ENCODE measurements at places on chromosomes 12 and 14.

DNA sequence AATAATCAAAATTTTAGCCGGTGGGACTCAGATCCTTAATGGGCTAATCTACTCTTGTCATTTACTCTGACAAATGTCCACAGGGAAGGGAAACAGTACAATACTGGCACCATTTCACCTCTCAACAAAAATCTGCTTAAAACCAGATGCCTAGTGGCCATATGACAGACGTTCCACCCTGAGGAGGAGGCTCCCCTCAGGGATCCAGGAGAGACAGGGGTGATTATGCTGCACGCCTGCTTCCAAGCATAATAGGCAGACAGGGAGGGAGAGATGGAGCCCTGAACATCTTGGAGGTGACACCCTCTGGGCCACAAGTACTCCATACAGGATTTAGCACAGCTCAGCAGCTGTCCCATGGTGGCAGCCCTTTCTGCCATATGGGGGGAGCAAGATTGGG lies 24.8 kb upstream of the AKAP6 start:
- no peak for DNase-seq

DNA sequence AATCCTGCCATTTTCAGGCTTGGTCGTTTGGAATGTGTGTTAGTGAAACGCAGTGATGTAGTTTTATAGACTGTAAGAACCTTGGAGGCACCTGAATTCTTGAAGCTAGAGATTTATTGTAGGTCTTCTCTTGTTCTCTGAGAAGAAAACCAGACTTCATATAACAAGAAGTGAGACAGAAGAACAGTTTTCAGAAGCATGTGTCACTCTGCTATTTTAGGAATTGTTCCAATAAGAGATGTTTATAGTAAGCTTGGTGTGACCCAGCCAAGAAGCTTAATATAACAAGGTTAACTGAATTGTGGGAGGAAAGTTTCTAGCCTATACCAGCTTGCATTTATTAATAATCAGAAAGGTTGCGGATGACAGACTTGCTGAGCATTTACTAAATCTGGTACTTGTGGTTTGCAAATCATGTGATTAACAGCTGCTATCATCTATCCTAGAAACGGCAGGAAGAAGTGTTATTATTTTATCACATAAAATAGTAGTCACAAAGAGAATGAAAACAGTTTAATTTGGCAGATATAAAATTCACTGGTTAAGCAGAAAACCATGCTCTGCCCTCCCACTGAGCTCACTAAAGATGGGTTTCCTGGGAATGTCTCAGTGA lies 49.2 kb upstream of the BCAT1 start:
- no peak for DNase-seq

DNA sequence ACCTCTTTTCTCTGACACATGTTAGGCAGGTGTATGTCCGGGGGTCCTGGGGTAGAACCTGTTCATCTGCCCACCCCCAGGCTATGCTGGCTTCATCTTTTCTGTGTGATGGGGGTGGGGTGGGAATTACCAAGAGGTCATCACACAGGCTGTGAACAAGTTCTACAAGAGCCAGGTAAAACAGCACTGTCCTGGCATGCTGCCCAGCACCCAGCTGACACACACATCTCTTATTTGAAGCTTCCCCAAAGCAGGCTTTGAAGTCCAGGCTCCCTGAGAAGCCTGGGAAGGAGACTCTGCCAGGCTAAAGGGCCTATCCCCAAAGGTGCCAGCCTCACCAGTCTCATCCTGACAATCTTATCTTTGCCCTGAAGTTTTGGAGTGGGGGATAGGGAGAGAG lies 141.1 kb downstream of the ALG10 start:
- no peak for DNase-seq

GRCh38 chr14:87153901-87154300 lies 839.1 kb downstream of the GALC start:
- no peak for DNase-seq

GRCh38 chr12:268483-268840 lies 5.8 kb upstream of the SLC6A13 start:
- DNase-seq, result no peak

DNA sequence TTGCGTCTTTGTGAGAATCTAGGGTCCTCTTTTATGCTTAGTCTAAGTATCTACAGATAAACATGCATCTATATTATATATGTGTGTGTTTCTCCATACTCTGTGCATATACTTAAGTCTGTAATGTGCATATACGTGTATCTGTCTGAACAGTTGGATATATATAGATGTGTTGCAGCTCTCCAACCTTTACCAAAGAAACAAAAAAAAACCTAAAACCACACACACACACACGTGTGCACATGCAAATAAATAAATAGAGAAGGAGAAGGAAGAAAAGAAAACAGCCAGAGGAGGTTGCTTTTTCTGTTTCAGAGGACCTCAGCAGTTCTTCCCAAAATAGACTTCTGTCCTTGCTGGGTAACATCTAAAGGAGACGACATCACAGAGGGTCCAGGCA lies 244.9 kb downstream of the CACNA1C start:
- no peak for DNase-seq

DNA sequence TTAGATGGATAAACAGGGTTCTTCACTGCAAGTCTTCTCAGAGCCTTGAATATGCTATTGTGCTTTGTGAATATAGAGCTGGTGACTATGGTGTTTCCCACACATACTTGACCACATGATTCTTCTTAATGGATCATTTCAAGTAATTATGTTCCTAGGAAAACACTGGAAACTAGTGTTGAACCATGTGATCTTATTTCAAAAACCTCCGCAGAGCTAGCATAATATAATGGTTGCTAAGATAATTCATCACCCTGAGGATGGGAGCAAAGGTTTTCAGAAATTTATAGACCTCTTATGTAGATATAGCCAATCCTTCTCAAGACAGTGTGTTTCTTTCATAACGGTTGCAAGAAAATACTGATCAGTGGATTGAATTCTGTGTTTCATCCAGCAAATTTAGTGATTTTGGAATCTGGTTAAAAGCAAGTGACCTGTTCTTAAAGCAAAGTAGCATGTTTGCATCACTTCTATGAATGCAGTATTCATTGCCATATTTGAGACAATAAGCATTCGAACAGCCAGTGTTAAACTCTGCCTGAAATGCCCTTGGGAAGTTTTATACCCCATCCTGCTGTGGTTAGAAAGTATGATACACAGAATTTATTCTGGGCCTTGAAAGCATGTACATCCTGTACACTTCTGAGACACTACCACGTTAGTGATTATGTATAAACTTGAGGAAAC lies 341.0 kb upstream of the E2F7 start:
- no peak for DNase-seq

- DNase-seq, result no peak
Observed at GRCh38 chr12:83573671-83574070, 887.0 kb downstream of the TMTC2 start.

DNA sequence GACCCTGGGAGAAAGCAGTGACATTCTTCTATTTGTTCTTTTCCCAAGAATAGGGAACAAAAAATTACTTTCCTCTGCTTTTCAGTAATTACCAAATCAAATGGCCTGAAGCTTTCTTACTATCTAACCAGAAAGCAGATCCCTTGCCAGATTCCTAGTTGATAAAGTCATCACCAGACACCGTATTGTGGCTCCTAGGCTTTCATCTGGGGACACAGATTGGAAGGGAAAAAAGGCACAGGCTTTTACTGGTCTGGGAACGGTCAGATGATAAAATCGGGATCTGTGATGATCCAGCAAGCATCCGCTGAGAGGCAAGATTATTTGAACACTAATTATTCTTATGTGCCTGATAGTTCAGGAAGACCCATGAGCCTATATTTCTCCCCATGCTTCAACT lies 79.1 kb upstream of the BCL2L14 start:
- no peak for DNase-seq
